Stimulated activated CD4-positive, alpha-beta T cell treated with anti-CD3 and anti-CD28 coated beads, Interleukin-12 subunit alpha, Interleukin-12 subunit beta, amount 100 ng/mL, for 24 hours (primary cell): ENCODE measurements at places on chromosomes 13 and 19.

- DNase-seq = no peak
Measured at GRCh38 chr13:85194482-85194881, 604.7 kb downstream of the SLITRK6 start.

DNA sequence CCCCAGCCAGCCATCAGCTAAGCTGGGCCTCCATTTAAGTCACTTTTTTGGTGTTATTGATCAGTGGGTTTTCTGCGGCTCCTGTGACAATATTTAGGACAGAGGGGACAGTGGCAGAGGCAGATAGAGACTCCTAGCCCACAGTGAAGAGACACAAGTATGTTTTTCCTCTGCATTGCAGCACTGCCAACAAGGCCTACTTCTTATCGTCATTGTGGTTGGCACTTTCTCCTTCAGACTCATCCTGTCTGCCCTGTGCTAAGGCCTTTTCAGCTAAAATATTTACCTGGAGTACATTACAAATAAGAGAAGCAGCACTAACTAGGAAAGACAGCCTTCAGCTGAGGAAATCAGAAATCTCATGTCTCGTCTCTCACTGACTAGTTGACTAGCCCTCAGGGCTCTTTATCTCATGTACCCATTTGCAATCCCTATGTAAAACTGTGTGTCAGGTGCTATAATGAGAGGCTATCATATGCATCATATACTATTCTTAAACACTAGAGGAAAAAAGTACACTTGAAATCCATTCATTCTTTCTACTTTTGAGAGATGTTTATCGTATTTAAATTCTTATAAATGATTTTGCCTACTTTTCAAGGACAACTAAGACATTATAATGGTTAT, 62.2 kb downstream of the ZAR1L start:
- DNase-seq = no peak

DNA sequence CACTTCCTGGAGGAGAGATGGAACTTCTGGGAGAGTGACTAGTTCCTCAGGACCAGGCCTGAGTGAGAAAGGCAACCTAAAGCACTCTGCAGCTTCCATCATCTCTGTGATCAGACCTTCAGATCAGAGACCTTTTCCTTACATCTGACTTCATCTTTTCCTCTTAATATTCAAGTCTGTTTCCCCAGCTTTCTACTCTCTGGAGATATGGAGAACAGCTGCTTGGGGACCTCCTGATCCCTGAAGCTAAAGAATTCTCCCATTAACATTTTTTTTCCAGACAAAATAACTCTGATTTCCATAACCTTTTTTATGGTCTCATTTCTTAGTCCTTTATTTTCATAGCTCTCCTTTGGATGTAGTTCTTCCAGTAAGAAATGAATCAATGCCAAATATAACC, 133.4 kb upstream of the FNDC3A start:
- no peak for DNase-seq

DNA sequence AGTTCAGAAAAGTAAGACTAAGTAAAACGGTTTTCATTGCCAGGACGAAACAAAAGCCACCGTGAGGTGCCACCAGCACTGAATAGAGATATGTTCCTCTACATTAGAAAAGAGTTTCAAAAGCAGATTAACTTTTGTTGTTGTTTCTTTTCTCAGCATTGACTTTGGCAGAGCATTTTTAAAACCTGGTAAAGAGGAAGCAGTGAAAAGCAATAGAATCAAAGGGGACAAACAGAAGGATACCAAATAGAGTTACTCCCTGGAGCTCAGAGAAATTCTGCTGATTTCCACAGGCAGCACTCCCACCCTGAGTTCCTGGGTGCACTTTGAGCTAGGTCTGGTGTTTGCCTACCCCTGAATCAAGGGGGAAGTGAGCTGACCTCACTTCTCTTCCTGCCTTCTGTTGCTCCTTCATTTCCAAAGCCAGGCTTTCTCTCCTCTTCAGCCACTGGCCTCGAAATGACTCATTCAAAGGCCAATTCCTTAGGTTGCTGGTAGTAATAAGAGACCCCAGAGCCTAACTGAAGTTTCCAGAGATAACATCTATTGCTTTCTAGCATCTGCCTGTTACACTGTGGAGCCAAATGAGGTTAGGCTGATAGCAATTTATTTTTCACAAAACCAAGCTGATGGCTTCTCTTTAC, 11.3 kb upstream of the ERICH6B start:
- DNase-seq = no peak

DNA sequence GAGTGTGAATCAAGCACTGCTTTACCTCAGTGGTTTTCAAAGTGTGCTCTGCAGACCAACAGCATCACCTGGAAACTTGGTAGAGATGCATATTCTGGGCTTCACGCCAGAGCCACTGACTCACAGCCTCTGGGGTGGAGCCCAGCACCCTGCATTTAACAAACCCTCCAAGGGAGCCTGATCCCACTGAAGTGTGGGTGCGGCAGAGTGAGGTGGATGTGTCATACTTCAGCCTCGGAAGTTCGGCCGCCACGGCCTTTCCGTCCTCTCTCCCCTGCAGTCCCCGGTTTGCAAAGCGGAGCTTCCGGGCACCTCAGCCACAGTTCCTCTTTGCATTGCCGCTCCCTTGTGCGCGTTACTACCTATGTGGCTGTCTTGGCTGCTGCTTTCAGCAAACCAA, 33.3 kb upstream of the MICU2 start:
- peak; percentile 1 for DNase-seq

DNA sequence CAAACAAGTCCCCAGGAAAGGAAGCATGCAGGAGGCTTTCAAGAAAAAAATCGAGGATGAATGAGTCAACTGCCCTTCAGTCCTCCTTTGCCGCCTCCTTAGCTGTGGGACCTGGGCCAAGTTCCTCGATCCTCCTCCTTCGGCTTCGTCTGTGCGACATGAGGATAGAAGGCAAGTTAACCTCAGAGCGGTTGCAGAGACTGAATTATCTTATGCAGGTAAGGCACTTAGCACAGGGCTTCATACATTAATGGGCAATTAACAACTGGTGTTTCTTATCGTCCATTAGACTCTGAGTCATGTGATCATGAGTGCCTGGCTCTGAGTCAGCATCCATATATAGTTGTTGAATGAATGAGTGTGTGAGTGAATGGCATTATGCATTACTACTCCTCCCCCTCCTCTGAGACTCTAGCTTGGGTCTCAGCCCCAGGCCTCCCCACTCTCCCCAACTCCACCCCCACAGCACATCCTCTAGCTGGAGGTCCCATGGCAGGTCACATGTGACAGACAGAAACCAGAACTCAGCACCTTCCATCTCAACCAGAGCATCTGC, 1.6 kb upstream of the TTC9B start:
- no peak for DNase-seq

- DNase-seq = no peak
Measured at GRCh38 chr13:73107970-73108369, 49.2 kb downstream of the KLF5 start.

- no peak for DNase-seq
Measured at GRCh38 chr19:42846597-42846996, 32.9 kb downstream of the PSG1 start.

GRCh38 chr13:45328661-45329111, 12.3 kb downstream of the TPT1 start:
- DNase-seq = no peak

DNA sequence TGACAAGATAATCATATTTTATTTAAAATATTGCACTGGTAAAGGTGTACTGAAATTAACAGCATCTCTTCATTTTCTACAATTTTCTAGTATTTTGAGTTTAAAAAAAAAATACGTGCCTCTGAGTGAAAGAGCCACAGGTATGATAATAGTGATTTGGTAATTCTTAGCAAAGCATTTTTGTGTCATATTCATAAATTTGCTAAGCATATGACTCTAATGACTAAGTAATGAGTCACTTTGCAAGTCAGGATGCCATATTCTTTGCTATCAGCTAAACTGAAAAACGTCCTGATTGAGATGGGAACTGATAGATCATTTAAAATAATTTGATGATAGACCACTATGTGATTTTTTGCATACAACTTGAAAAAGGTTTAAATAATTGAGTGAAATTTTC, 136.1 kb upstream of the IRS2 start:
- DNase-seq = no peak

GRCh38 chr13:99028890-99029289, 51.0 kb upstream of the DOCK9 start:
- peak; percentile 39 for DNase-seq

DNA sequence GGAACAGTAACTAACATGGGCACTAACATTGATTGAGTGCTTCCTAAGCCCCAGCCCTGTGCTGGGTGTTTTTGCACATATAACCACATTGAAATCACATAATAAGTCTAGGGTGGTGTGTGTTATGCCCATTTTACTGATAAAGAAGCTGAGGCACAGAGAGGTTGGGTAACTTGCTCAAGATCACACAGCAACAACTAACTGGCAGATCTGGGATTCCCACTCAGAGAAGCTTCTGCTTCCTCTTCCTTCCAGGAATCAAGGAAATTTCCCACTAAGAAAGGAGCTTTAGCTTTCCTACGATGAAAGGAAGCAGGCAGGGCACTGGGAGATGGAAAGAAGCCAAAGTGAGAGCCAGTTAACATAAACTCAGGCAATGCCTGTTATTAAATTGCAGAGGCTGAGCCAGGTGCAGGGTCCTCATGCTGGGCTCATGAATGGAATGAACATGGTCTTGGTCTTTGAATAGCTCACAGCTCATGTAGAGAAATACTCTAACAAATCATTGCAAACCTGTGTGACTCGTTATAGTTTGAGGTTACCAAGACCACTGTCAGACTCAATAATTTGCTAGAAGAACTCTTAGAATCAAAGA, 10.1 kb downstream of the SSC5D start:
- no peak for DNase-seq

DNA sequence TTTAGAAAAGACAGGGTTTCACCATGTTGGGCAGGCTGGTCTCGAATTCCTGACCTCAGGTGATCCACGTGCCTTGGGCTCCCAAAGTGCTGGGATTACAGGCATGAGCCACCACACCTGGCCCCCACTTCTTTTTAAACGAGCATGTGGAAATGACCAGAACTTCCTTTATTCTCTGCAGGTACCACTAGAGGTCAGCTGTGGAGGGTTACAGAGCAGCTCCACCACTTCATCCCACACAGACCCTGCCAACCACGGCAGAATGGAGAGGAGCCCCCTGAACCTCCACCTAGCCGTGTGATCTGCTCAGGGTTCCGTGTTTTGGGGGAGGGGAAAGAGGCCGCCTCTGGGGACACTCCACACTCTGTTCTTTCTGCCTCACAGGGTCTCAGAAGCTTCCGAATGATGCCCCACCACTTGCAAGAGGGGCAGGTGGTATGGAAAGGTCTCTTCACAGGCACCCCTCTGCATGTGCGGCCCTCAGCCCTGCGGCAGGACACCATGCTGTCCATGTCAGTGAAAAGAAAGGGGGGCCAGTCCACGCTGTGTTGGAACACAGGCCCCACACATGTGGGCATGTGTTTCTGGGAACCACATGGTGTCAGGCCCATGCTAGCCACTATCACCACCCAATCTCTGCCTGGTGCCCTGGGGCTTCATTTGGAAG, 465.0 kb downstream of the TSHZ3 start:
- DNase-seq = no peak

GRCh38 chr19:8334458-8335342, 8.4 kb downstream of the KANK3 start:
- DNase-seq = no peak

DNA sequence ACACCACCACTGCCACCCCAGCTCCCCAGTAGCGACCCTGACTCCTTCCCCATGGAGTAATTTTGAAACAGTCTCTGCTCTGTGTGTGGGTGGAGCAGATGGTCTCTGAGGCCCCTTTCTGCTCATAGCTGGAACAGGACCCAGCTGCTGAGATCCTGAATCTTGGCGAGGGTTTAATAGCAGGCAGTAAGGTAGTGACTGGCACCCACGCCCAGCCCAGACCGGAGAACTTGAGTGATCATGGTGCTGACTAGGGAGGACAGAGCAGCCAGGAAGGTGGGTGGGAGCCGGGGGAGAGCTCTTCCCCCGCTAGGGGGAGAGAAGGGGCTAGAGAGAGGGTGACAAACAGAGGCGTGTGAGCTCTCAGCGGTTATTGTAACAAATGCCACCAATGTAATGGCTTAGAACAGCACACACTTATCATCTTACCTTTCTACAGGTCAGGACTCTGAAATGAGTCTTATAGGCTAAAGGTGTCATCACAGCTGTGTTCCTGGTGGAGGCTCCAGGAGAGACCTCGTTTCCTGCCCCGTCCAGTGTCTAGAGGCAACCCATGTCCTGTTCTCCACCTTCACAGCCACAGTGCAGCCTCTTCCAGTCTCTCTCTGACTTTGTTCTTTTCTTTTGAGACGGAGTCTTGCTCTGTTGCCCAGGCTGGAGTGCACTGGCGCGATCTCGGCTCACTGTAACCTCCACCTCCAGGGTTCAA, 7.2 kb upstream of the ACER1 start:
- no peak for DNase-seq

GRCh38 chr13:114080739-114081561, 51.5 kb downstream of the RASA3 start:
- no peak for DNase-seq

- no peak for DNase-seq
Measured at GRCh38 chr13:73411067-73411809, 352.4 kb downstream of the KLF5 start.

DNA sequence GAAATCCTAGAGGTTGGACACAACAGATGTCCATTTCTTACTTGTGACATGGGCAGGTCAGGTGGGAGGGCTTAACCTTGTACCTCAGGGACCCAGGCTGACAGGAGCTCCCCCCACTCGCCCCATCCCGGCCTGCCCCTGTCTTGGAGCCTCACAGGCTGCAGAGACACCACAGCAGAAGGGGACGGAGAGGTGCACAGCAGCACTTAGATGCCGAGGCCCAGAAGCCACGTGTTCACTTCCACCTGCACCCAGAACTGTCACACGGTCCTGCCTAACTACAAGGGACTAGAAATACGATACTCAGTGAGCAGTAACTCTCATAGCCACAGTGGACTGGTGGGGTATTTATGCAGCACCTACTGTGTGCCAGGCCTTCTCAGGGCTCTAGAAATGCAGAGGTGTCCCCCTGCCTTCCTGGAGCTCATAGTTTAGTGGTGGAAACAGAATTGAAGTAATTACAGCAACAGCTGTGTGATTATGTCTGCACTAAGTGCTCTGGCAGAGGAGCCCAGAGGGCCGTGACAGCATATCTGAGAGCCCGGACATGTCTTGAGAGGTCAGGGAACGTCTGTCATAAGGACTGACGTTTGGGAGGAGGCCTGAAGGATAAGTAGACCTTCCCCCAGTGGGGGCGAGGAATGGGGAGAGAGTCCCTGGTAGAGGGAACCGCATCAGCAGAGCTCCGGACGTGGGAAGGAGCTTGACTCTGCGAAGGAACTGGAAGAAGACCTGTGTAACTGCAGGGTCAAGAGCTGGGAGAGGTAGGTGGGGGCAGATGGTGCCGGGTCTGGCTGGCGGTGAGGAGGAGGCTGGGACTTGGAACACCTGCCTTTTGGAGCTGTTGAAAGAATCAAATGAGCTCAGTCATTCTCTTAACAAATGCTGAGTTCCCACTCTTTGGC, 130.0 kb downstream of the SIPA1L3 start:
- no peak for DNase-seq

DNA sequence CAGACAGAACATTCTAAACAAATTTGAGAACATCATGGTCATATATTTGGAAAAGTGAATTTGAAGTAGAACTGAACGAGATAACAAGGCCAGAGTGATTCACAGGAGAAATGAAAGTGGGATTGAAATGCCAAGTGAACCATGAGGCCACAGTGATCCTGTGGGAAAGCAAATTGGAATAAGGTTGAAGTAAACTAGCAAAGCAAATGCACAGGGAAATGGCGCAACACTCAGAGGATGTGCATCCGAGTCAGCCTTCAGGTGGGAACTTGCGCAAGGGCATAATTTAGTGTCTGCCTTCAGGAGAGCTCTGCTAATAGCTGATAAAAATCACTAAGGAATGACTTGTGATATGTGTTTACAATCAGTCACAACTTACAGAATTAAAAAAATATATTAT, 696.6 kb downstream of the LIG4 start:
- no peak for DNase-seq

- DNase-seq = no peak
Measured at GRCh38 chr19:31504221-31504620, 155.0 kb upstream of the TSHZ3 start.
